ENCODE measurements at places on chromosomes 6 and 20. TPM values are rescaled to one million over a fixed set of nuclear protein-coding genes. Genes with fewer than 3 reads are reported as not detected.
A peak's percentile ranks its signal among the peaks of the same experiment; 100 is the strongest.

The MAD2L1BP gene
- 60.3 TPM for total RNA-seq

DNA sequence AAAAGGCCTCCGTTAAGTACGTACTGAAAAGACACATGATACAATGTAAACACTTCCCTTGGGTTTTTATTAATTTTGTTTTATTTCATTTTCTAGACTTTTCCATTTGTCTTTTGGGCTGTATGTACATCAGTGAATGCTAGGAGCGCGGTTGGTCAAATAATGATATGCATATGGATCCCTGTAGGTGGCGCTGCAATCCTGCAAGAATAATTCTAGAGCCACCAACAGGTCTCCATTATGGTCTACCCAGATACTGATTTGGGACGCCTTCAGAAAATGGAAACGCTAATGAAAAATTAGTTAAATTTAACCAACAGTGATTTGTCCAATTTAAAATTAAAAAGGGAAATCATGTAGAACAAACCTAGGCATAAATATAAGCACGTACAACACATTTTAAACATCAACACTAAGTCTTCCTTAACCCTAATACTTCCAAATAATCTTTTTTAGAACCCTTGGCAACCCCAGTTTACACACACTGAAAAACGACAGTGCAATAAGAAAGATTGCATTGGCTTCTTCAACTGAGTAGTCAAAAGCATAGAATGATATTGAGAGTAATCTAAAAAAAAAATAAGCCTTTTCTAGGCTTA is 433.5 kb downstream of the RFPL4B start:
- DNase-seq, result peak; percentile 32

The RXRB gene
- total RNA-seq, result 15.1 TPM

The PHF20 gene
- total RNA-seq, result 19.0 TPM

DNA sequence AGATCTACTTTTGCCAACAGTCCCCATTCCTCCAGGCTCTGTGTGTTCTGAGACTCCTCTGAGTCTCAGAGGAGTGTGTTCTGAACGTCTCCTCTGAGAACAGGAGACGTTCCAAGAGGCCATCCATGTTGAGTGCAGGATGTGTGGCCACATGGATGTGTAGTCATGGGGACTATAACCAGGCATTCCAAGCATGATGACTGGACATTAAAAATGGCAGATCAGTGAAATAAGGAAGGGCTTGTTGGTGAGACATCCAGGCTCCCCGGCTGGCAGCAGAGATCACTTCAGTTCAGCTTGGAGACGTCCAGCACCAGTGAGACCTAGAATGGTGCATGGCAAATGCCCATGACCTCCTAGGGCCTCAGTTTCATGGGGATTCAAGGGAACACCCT is 34.3 kb upstream of the POU5F1 start:
- DNase-seq, result no peak

The ISM1 gene
- total RNA-seq, result 0.06 TPM

The C6orf118 gene
- total RNA-seq, result not detected

GRCh38 chr20:40146071-40146470 is 543.0 kb downstream of the MAFB start:
- no peak for DNase-seq

DNA sequence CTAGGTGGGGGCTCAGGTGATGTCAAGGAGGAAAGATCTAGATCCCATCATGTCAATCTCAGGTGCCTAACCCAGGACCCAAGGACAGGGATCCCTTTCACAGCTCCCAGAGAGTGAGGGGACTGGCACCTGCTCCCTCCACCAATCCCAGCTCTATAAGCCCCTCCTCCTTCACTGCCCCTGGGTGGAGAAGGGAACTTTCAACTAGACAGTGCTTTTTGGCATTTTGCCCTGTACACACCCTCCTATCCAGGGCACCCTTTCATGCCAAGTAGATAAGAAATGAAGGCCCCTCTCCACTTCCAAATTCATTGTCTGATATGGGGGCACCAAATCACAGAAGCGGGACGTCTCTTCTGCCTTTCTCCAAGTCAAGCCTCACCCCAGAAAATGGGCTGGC is 61.6 kb downstream of the MDGA1 start:
- no peak for DNase-seq

- no peak for DNase-seq
These were observed 92.2 kb downstream of the CEP57L1 start for GRCh38 chr6:109187399-109188114.

GRCh38 chr6:144013486-144013909 is 5.4 kb upstream of the PLAGL1 start:
- DNase-seq, result no peak

- no peak for DNase-seq
These were observed 22.5 kb downstream of the THBS2 start for GRCh38 chr6:169230946-169231789.

DNA sequence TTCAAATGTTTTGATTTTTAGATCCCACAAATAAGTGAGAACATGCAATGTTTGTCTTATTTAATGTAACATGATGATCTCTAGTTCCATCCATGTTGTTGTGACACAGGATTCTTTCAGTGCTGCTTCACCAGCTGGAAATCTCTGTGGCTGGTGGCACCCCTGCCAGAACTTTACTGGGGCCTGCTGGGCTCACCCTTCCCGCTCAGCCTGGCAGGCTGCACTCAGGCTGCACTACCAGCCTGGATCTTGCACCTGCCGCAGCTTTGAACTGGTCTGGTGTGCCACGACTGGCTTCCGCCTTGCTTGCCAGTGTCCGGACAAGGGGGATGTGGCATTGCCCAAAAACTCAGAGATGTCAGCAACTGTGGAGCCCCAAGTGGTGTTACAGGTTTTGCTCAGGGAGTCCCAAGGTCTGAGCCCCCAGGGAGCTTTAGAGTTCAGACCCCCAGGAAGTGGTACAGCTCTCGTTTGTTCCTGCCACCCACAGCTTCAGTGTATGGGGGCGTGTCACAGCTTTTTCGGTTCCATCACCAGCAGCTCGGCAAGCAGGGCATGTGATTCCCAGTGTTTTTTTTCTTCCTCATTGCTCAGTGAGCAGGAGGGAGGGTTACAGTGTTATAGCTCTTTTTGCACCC is 72.3 kb upstream of the SYNCRIP start:
- no peak for DNase-seq

DNA sequence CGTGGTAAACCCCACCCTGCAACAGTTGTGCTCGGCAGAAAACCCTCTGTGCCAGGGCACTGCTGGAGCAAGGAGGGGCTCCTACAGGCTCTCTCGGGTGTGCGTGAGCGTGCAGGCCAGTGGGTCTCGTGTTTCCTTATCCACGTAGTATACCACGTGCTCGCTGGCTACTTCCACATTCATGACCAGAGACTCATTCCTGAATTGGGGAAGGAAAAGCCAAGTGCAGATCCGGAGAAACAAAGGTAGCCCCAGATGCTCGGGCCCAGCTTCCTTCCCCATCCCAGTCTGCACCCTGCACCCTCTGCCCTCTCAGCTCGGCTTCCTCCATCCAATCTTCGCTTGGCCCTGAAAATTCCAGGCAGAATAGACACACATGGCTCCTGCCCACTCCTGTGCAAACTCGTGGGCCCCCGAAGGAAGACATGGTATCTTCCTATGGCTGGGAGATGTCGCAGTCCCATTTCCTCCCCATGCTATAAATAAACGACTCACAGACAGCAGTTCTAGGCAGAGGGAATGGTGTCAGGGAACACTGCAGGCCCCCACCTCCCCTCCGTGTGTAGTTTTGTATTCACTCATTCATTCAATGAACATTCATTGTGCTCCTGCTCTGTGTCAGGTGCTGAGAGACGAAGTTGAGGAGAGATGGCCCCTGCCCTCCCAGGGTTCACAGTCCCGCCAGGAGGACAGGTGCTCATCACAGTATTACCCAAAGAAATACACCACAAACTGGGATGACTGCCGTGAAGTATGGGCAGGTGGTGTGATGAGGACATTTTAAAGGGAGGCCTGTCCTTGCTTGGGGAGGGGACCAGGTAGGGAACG is 29.6 kb downstream of the NPEPL1 start:
- no peak for DNase-seq

The SNTA1 gene
- 12.4 TPM for total RNA-seq

The COL9A3 gene
- 4.6 TPM for total RNA-seq

- no peak for DNase-seq
These were observed 206.5 kb upstream of the OPRM1 start for GRCh38 chr6:153832543-153832942.

- DNase-seq, result no peak
These were observed 92.6 kb upstream of the SOX4 start for GRCh38 chr6:21501021-21501354.

- DNase-seq, result no peak
These were observed 117.4 kb upstream of the ARID1B start for GRCh38 chr6:156659822-156660198.
